ENCODE measurements at places on chromosomes 3 and 15. TPM values are rescaled to one million over a fixed set of nuclear protein-coding genes. Genes with fewer than 3 reads are reported as not detected.

DNA sequence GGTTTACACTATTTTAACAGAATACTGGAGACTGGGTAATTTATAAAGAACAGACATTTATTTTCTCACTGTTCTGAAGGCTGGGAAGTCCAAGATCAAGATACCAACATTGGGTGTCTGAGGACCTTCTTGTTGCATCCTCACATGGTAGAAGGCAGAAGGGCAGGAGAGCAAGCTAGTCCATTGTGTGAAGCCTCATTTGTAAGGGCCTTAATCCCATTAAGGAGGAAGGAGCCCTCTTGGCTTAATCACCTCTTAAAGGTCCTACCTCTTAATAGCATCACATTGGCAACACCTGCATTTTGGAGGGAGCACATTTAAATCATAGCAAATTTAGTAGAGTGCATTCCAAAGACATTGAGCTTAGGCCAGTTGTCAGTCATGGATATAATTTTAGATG, 26.2 kb downstream of the UBE2Q2 start:
- H3K4me3 ChIP-seq = no peak overlapping the region
- H3K36me3 ChIP-seq = peaks cover 18% of the 10 kb centered on the region
- no peak for DNase-seq
- peaks cover 5% of the 10 kb centered on the region for H3K4me1 ChIP-seq
- no peaks in the 10 kb centered on the region for H3K27me3 ChIP-seq
- H3K27ac ChIP-seq = no peak overlapping the region

DNA sequence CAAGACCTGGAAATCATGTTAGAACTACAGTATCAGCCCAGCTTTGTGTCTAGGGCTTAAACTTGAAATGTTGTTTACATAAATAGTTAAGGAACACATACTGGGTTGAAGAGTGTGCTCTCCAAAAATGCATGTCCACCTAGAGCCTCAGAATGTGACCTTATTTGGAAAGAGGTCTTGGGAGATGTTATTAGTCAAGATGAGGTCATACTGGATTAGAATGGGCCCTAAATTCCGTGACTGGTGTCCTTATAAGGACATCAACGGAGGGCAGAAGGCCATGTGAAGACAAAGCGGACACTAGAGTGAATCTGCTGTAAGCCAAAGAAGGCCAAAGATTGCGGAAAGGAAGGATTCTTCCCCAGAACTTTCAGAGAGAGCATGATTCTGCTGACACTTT, 759.2 kb upstream of the CFAP20DC start:
- H3K36me3 ChIP-seq = no peaks in the 10 kb centered on the region
- H3K27me3 ChIP-seq = no peaks in the 10 kb centered on the region
- DNase-seq = peak; percentile 70
- peak overlapping the region; percentile 59 for H3K27ac ChIP-seq
- H3K4me1 ChIP-seq = peaks cover 10% of the 10 kb centered on the region

The PRTG gene
- 1.7 TPM for total RNA-seq

The SMCO1 gene
- not detected for total RNA-seq

DNA sequence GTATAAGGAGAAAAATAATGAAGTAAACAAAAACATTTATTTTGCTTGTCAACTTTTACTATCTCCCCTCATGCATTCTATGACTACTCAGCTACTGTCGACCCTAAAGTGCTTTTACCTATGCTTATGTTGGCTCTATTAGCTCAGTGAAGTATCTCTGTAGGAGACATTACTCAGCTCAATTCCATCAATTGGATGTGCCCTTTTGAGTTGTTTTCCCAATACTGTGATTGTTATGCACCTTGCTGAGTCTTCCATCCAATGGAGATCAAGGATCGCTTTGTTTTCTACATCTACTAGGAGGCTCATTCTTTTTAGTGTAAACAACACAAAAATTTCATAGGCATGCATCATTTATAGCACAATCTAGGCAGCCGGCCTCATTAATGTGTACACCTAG, 403.8 kb upstream of the ARL6 start:
- H3K4me1 ChIP-seq = no peaks in the 10 kb centered on the region
- no peaks in the 10 kb centered on the region for H3K27me3 ChIP-seq
- no peak overlapping the region for H3K4me3 ChIP-seq
- DNase-seq = no peak
- no peaks in the 10 kb centered on the region for H3K36me3 ChIP-seq

- peak; percentile 99 for DNase-seq
- H3K36me3 ChIP-seq = no peaks in the 10 kb centered on the region
- peak overlapping the region; percentile 69 for H3K27ac ChIP-seq
- H3K4me3 ChIP-seq = no peak overlapping the region
- peaks cover 4% of the 10 kb centered on the region for H3K4me1 ChIP-seq
- no peaks in the 10 kb centered on the region for H3K27me3 ChIP-seq
Observed at GRCh38 chr15:85047271-85047948, 65.8 kb downstream of the PDE8A start.

The MUC13 gene
- total RNA-seq = not detected

- DNase-seq = no peak
- no peaks in the 10 kb centered on the region for H3K36me3 ChIP-seq
- H3K4me3 ChIP-seq = no peak within 1 kb of the TSS
Observed at GRCh38 chr3:52794612-52795099, at the start of gene ITIH3. Gene ITIH3 (plus strand): TSS chr3:52794796. CDS start chr3:52794804, 8 bp downstream.

DNA sequence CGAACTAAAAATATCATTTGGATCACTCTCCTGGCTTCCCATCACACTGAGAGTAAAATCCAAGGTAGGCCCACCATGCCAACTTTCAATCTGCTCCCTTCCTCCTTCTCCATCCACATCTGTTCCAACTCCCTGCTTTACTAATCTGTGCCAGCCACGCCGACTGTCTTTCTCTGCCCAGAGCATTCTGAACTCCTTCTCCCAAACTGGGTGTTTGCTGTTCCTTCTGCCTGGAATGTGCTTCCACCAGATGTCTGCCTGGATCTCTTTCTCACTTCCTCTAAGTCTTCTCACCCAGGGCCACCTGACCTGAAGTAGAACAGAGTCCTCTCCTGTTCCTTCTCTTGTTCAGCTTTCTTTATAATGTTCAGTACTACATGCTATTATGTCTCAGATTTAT, 5.6 kb upstream of the ARL8B start:
- H3K27ac ChIP-seq = no peak overlapping the region
- no peaks in the 10 kb centered on the region for H3K36me3 ChIP-seq
- H3K27me3 ChIP-seq = no peaks in the 10 kb centered on the region
- H3K4me3 ChIP-seq = no peak overlapping the region
- H3K4me1 ChIP-seq = no peaks in the 10 kb centered on the region

DNA sequence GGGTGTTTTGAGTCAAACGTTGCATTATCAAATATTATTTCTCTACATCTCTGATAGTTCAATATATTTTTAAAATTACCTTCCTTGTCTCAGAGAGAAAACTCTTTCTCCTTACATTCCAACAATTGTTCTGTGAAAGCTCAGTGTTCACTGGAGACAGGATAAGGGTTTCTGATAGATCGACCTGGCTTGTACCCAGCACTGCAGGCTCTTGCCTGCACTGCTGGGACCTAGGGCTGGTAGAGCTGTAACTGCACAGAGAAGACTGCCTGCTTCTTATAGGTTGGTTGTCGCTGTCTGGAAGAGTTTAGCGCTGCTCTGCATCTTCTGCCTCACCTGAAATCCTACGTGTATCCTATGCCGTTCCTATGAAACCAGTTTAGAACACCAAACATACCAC, 249.9 kb upstream of the LRTM1 start:
- H3K27me3 ChIP-seq = no peaks in the 10 kb centered on the region
- no peak overlapping the region for H3K4me3 ChIP-seq
- H3K36me3 ChIP-seq = no peaks in the 10 kb centered on the region
- H3K4me1 ChIP-seq = peaks cover 12% of the 10 kb centered on the region

GRCh38 chr15:60793656-60794055, 314.7 kb upstream of the ICE2 start:
- no peak for DNase-seq
- 0 out of 2 replicates have a peak, but pooled peaks cover 3% of the 10 kb centered on the region for H3K4me1 ChIP-seq
- H3K36me3 ChIP-seq = no peaks in the 10 kb centered on the region
- H3K27me3 ChIP-seq = peaks cover 4% of the 10 kb centered on the region
- no peak overlapping the region for H3K27ac ChIP-seq

GRCh38 chr3:186798239-186798874, 7.9 kb downstream of the RFC4 start:
- no peaks in the 10 kb centered on the region for H3K27me3 ChIP-seq
- H3K4me3 ChIP-seq = no peak overlapping the region
- H3K36me3 ChIP-seq = peaks cover 6% of the 10 kb centered on the region
- no peak for DNase-seq

The UPK1B gene
- total RNA-seq = 0.28 TPM

The TP63 gene
- total RNA-seq = not detected

The ISLR gene
- under 0.01 TPM for total RNA-seq

GRCh38 chr15:88727439-88727838, 75.8 kb upstream of the ACAN start:
- no peak overlapping the region for H3K27ac ChIP-seq
- H3K4me3 ChIP-seq = no peak overlapping the region
- H3K36me3 ChIP-seq = no peaks in the 10 kb centered on the region
- H3K27me3 ChIP-seq = peaks cover 8% of the 10 kb centered on the region

GRCh38 chr3:17542591-17542990, 199.8 kb downstream of the TBC1D5 start:
- H3K36me3 ChIP-seq = no peaks in the 10 kb centered on the region
- no peaks in the 10 kb centered on the region for H3K27me3 ChIP-seq
- no peaks in the 10 kb centered on the region for H3K4me1 ChIP-seq
- H3K27ac ChIP-seq = no peak overlapping the region

The ANXA2 gene
- total RNA-seq = 6,979 TPM

GRCh38 chr3:138092023-138092422, 23.4 kb downstream of the DZIP1L start:
- no peak overlapping the region for H3K27ac ChIP-seq
- no peaks in the 10 kb centered on the region for H3K27me3 ChIP-seq

The SLC6A20 gene
- not detected for total RNA-seq

DNA sequence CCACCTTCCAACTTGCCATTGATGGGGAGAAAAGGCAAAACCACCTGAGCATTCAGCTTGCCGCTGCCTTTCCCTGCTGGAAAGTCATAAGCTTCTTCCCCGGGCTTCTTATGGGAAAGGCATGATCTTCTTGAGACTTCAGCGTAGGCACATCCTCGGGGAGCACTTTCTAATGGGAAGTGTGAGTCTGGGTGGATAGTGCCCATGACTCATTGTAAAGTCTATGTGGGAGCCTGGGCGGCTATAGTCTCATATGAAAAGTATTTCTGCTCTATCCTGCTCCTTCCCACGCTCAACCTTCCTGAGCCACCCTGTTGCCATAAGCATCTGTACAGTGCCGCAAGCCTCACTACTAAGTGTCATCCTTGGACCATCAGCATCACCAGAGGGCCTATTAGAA, 309.9 kb upstream of the THBS1 start:
- H3K36me3 ChIP-seq = no peaks in the 10 kb centered on the region
- H3K4me1 ChIP-seq = peaks cover 19% of the 10 kb centered on the region
- peak overlapping the region; percentile 62 for H3K27ac ChIP-seq
- peak; percentile 98 for DNase-seq

The DNAH12 gene
- under 0.01 TPM for total RNA-seq

- no peak for DNase-seq
- no peak overlapping the region for H3K27ac ChIP-seq
- no peaks in the 10 kb centered on the region for H3K27me3 ChIP-seq
- peaks cover 4% of the 10 kb centered on the region for H3K4me1 ChIP-seq
- H3K36me3 ChIP-seq = no peaks in the 10 kb centered on the region
Observed at GRCh38 chr15:100041127-100041828, 300.5 kb downstream of the ADAMTS17 start.

DNA sequence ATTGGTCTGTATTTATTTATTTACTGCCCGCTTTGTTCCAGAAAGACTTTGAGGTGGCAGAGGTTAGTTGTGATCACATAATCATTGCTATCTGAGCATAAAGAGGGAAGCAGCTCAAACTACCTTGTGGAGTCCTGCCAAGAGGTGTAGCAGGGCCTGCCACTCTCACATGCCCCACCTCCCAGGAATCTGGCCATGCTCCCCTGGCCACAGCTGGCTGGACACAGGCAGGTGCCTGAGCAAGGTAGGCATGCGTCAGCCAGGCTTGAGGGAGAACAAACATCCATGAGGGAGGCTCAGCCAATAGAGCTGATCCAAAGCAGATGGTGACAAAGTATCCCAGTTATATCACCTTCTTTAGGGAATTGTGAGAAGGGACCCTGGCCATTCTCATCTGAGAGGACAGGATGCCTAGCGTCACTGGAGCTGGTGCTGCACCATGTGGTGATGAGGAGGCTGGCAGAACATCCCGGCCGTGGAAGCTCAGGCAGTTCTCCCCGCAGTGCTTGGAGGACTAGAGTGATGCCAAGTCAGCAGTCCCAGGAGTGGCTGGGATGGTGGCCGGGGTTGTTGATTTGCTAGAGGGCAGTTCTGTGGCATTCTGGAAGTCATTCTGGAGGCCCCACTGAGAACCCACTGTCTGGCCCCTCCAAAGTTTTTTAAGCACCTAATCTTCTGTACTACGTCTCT, 6.8 kb upstream of the POLG start:
- H3K27me3 ChIP-seq = peaks cover 37% of the 10 kb centered on the region
- H3K27ac ChIP-seq = no peak overlapping the region
- no peaks in the 10 kb centered on the region for H3K4me1 ChIP-seq
- no peaks in the 10 kb centered on the region for H3K36me3 ChIP-seq
- no peak overlapping the region for H3K4me3 ChIP-seq
- DNase-seq = no peak

DNA sequence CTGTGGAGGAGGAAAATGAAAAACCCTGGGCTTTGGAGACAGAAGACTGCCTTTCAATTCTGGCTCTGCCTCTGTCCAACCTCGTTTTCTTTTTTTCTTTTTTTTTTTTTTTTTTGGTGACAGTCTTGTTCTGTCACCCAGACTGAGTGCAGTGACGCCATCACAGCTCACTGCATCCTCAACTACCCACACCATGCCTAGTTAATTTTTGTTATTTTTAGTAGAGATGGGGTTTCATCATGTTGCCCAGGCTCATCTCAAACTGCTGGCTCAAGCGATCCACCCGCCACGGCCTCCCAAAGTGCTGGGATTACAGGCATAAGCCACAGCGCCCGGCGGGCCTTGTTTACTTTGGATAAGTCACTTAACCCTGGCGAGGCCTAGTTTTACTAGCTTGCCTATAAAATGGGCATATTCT, 66.3 kb upstream of the SLC25A26 start:
- H3K27me3 ChIP-seq = peaks cover 9% of the 10 kb centered on the region
- no peaks in the 10 kb centered on the region for H3K36me3 ChIP-seq
- no peak for DNase-seq

The CNOT10 gene
- total RNA-seq = 19.4 TPM

GRCh38 chr3:71991681-71992080, 206.7 kb upstream of the PROK2 start:
- H3K27ac ChIP-seq = no peak overlapping the region
- H3K4me1 ChIP-seq = no peaks in the 10 kb centered on the region
- DNase-seq = no peak
- no peaks in the 10 kb centered on the region for H3K36me3 ChIP-seq
- H3K27me3 ChIP-seq = no peaks in the 10 kb centered on the region
